ENCODE measurements at places on chromosomes 16 and 17.
A peak's percentile ranks its signal among the peaks of the same experiment; 100 is the strongest.

DNA sequence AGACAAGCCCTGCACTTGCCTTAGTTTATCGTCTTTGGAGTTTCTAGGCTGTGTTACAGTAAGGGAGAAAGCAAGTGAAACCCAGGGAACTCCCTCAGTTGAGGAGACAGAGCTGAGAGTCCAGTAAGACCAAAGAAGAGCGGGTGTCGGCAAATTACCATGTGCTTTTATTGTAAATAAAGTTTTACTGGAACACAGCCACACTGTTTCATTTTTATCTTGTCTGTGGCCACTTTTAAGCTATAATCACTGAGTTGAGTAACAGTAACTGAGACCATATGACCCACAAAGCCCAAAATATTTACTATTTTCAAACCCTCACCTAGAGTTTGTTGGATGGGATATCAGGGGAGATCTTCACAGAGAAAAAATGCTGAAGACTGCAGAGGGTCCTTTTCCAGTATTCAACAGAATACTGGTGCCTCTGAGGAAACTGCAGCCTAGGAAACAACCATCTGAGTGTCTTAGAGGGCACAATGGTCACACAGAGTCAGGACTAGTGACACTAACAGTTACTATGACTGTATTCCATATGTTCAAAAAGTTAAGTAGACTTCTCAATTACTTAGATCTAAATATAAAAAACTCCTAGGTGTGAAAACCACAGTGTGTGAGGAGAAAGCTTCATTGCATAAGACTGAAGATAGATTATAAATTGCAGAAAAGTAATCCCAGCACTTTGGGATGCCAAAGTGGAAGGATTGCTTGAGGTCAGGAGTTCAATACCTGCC is 351.1 kb upstream of the TBX2 start:
- DNase-seq, result no peak

DNA sequence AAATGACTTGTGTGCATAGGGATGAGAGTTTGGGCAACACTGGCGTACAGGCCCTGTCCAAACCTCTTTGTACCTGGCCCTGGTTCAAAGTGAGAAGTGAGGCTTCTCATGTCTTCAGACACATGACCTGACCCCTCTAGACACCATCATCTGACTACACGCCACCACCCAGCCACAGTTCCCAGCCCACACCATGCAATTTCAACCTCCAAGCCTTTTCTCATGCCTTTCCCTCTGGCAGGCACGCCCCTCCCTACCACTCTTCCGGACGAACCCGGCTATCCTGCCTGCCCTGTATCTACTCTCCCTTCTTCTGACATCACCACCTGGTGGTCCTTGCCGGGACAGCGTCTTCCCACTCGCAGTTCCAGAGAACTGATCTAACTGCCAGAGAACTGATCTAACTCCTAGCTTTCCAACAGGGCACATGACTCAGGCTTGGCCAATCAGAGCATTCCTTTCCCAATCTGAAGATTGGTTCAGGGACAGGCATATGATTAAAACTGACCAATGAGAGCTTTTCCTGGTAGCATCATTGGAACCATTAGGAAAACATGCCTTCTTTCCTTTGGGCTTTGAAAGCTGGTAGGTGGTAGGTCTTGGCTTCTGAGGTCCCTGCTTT is 27.1 kb upstream of the IL21R start:
- peak; percentile 60 for DNase-seq

DNA sequence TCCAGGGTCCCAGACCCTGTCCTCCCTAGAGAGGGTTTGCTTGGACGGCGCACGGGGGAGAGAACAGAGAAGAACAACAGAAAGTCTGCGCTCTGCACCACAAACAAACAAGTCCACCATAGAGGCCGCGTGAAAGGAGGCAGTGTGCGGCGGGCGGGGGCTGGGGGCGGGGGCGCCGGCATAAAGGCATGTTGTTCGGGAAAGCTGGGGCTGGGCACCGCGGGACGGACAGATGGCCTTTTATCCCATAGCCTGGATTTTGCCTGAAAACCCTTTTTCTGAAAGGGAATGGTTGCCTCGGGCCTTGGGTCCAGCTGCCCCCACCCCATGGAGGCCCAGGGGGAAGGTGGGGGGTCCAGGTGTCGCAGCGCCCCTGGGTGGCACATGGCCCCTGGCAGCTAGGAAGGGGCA is 26.0 kb downstream of the FA2H start:
- DNase-seq, result no peak

GRCh38 chr16:46949241-46949892 is 24.1 kb downstream of the DNAJA2 start:
- DNase-seq, result no peak

DNA sequence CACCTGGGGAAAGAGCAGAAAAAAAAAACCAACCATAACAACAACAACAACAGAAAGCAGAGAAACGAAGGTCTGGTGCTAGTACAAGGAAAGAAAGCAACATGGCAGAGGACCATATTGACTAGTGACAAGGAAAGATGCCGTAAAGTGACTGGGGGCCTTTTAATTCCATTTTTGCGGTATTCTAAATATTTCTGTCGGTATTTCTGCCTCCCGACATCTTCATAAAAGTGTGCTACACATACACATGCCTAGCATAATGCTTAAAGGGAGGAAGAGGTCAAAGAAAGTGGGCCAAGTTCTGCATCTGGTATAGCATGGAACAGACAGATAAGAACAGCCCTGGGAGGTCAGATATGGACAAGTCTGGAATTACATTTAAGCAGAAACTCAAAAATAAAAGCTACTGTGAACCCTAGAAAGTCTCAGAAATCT is 19.5 kb upstream of the RNF43 start:
- no peak for DNase-seq

- DNase-seq, result no peak
Observed at GRCh38 chr17:11238705-11239104, 2.3 kb upstream of the SHISA6 start.

DNA sequence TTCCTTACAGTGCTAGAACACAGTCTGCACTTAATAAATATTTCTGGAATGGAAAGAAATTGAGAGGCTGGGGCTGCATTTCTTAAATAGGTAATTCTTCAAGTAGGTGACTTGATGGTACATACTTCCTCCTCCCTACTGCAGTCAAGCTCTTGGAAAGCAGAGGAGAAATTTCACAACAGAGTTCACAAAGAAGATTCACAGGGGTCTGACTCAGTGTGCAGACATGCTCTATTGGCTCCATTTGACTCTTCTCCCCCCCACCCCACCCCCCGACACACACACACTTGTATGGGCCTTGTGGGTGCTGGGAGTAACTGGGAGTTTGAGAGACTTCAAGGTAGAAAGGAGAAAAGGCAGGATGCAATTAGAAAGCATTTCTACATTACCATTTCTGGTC is 6.2 kb upstream of the MYOCD start:
- no peak for DNase-seq

DNA sequence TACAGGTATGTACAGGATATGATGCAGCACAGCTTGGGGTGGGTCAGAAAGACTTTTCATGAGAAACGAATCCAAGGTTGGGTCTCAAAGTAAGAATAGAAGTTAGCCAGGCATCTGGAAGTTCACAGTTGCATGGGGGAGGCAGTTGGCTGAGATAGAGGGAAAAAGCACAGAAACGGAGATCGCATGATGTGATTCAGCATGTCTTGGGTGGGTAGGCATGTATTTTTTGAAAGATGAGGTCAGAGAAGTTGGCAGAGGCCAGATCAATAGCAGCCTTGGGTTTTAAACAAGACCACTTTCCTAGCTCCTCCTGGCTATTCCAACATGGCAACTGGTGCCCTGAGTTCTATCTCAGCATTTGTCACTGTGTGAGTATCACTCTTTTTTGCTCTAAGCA is 67.2 kb downstream of the PCTP start:
- no peak for DNase-seq

- DNase-seq, result no peak
Observed at GRCh38 chr16:3909791-3910583, 29.5 kb upstream of the CREBBP start.

- DNase-seq, result no peak
Observed at GRCh38 chr16:57614944-57615343, 13.5 kb upstream of the ADGRG1 start.

DNA sequence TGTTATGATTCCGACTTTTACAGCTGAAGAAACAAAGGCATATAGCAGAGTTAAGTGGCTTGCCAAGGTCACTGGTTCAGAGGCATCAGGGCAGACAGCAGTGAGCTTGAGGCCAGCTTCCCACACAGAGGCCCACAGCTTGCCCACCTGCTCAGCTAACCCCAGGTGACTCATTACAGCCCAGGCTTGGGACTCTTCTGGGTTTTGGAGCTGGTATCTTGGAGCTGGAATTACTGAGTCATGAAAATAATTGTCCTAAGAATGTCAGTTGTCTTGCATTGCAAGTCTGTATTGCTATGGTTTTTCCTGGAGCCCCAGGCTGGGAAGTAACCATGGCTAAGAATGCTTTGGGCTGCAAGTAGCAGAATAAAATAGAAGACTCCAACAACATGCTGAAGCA is 32.4 kb upstream of the IRX3 start:
- DNase-seq, result no peak

- no peak for DNase-seq
Observed at GRCh38 chr16:84396537-84397008, 28.2 kb downstream of the ATP2C2 start.

- DNase-seq, result no peak
Observed at GRCh38 chr16:87601401-87601981, 817 bp upstream of the JPH3 start.

DNA sequence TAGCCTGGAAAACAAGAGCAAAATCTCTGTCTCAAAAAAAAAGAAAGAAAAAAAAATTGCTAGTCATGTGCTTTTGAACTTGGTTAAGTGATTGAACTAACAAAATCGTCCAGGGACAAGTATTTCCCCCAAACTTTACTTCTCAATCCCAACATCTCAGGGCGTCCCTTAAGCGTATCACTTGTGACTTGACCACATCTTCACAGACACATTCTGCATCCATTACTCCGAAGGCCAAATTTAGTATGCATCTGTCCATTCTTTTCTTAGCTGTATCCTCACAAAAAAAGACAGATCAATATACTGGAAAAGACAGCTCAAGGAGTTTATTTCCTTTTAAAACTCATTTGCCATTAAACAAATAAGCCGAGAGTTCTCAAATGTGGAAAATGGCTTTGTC is 5.9 kb upstream of the JPT1 start:
- no peak for DNase-seq

GRCh38 chr16:89453501-89454321 is 36.6 kb downstream of the ANKRD11 start:
- DNase-seq, result peak; percentile 57

DNA sequence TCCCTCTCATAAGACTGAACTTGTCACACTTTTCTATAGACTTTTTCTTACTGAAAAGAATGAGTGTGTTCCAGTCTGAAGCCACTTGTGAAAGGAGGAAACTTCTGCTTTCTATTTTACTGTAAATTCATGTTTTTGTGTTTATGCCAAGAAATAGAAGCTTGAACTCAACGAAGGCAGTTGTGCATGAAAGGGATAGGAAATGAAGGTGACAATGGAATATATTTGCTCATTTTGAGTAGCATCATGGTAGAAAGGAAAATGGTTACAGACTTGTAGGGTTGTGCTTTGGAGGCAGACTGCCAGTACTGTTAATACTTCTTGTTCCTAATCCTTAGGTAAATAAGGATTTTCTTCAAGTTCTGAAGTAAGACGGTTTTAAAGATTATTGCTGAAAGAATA is 8.1 kb downstream of the CLTC start:
- no peak for DNase-seq

GRCh38 chr16:31105677-31106213 is 2.4 kb upstream of the BCKDK start:
- DNase-seq, result peak; percentile 96

DNA sequence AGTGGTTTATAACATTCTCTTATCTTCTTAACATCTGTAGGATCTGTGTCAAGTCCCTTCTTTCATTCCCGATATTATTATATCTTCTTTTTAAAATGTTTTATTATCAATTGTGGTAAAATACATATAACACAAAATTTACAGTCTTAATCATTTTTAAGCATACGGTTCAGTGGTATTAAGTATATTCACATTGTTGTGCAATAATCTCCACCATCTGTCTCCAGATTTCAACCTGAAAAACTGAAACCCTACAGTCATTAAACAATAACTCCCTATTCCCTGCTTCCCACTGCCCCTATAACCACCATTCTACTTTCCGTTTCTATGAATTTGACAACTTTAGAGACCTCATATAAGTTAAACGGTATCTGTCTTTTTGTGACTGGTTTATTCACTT is 45.5 kb downstream of the CEP112 start:
- no peak for DNase-seq

GRCh38 chr16:68490829-68491575 is 42.7 kb upstream of the SMPD3 start:
- DNase-seq, result no peak

- DNase-seq, result no peak
Observed at GRCh38 chr17:57236686-57237299, 19.5 kb upstream of the MSI2 start.

- no peak for DNase-seq
Observed at GRCh38 chr17:74712756-74713155, at the start of gene CD300LF. Gene CD300LF, minus strand, starts transcription at chr17:74712923. Its CDS starts 57 bp downstream, at chr17:74712866.

DNA sequence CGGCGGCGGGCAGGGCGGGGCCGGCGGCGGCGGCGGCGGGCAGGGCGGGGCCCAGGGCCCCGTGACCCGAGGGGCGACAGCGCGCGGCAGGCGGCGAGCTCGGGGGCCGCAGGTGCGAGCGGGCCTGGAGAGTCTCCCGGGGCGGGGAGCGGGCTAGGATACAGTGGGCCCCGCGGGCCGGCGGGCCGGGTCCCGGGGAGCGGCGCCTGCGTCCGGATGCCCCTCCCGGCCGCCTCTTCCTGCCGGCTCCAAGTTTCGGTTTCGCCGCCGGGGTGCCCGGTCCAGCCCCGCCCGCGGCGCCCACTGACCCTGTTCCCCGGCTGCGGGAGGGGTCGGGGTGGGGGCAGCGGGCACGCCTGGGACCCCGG is at the start of gene RNF213:
Gene RNF213, plus strand, starts transcription at position 62 of the 368 bp plus-strand sequence. CDS start 2,830 bp downstream, outside the sequence.
- DNase-seq, result peak; percentile 81

GRCh38 chr16:1441391-1441829 is 2.9 kb downstream of the CCDC154 start:
- no peak for DNase-seq

- DNase-seq, result peak; percentile 59
Observed at GRCh38 chr17:32523017-32523680, 36.4 kb downstream of the CDK5R1 start.

DNA sequence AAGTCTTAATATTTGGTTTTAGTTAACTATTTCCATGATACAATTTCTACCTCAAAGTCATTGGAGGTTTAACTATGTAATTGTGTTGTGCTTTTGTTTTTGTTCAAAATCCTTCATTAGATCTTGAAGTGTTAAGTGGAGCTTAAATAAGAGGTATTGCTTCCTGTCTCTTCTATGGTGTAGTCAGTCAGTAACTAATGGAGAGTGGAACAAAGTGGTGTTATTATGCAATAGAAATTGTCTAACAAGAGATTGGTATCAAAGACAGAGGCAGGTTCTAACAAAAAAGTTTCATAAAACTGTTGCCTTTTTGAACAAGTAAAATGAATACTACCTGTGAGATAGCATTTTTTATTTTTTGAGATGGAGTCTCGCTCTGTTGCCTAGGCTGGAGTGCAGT is 45.2 kb downstream of the GRB7 start:
- no peak for DNase-seq

DNA sequence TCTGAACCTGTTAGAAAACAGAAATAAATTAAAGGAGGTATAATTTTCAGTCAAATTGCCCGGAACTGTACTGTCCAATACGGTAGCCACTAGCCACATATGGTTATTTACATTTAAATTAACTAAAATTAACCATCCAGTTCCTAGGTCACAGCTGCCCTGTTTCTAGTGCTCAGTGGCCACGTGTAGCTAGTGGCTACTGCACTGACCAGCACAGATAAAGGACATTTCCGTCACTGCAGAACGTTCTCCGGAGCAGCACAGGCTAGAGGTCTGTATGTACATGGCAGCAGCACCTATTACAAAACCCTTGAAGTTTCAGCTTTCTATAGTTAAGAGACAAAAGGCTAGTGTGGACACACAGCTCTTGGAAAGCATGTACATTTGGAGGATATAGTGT is 33.7 kb downstream of the CPSF4L start:
- no peak for DNase-seq

- no peak for DNase-seq
Observed at GRCh38 chr17:48056246-48056745, 8.1 kb downstream of the NFE2L1 start.

Data from activated naive CD4-positive, alpha-beta T cell treated with anti-CD3 and anti-CD28 coated beads, Interleukin-2, amount 50 U/mL, for 72 hours (primary cell).